ENCODE measurements at places on chromosomes 3 and 15.

DNA sequence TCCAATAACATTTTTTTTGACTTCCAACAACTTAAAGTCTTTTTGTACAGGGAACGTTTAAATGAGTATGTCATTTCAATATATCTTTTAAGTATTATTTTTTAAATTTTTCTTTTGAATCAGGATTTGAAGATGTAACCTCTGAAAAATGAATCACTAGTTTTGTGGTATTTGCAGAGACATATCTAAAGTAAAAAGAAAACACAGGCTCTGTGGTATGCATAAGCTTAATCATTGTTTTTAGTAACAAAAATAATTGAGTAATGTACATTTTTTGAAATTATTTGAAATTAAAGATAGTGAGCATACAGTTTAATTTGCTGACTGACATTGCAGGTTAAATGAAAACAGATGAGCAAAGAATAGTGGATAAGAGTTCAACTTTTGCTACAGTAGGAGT is 531.3 kb downstream of the ROBO1 start:
- DNase-seq: no peak

GRCh38 chr15:98067339-98067738 is 106.8 kb downstream of the ARRDC4 start:
- DNase-seq: no peak

DNA sequence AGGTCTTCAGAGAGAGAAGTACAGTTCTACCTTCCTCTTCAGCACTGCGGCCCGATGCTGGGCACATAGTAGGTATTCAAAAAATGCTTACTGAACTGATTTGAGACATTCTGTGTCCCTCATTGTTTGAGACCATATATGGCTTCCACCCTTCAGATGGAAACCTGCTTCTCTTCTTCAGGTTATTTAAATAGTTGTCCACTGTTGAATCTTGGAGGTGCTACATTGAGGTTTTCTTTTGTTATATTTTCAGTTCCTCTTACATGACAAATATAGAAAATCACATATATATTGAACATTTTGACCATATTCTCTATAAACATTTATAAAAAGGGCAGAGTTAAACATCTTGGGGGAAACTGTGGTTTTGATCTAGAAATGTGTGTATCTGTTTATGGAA is 200.2 kb upstream of the LRRC3B start:
- no peak for DNase-seq

- DNase-seq: no peak
These were observed 156.3 kb upstream of the TMC3 start for GRCh38 chr15:81530271-81530691.

DNA sequence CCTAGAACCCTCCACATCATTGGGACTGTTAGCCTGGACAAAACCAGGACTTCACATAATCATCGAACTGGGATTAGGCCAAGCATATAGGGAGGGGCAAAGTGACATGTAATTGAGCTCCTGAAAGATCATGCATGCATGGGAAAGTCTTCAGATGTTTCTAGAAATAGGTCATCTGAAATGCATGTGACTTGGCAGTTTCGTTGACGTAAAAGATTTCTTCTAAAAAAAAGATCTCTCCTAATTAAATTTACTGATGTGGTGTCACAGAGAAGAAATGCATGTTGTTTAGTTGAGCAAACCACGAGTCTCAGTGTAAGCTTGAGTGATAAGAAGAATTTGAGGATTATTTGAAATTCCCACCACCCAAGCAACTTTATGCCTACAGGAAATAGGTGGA is 70.0 kb upstream of the LIMD1 start:
- no peak for DNase-seq

Measured in A549 (cell line).